ENCODE measurements at places on chromosomes 12 and 14. TPM values are rescaled to one million over a fixed set of nuclear protein-coding genes. Genes with fewer than 3 reads are reported as not detected.

Gene TAS2R42
- total RNA-seq: not detected

Gene ENDOU
- total RNA-seq: not detected

Gene C14orf39
- total RNA-seq: not detected

Gene PRORP
- 22.0 TPM for total RNA-seq

Gene C14orf132
- 3.0 TPM for total RNA-seq

Gene TMEM63C
- total RNA-seq: 3.7 TPM

Gene VPS29
- total RNA-seq: 120 TPM
